ENCODE measurements at places on chromosomes 7 and 10.

GRCh38 chr10:113965077-113965476, 78.6 kb upstream of the ADRB1 start:
- DNase-seq: no peak

- DNase-seq: no peak
Measured at GRCh38 chr10:96835899-96836298, 3.8 kb downstream of the LCOR start.

- DNase-seq: no peak
Measured at GRCh38 chr7:159070431-159071148, 74.1 kb downstream of the VIPR2 start.

- DNase-seq: no peak
Measured at GRCh38 chr10:119755446-119755845, 29.6 kb downstream of the INPP5F start.

DNA sequence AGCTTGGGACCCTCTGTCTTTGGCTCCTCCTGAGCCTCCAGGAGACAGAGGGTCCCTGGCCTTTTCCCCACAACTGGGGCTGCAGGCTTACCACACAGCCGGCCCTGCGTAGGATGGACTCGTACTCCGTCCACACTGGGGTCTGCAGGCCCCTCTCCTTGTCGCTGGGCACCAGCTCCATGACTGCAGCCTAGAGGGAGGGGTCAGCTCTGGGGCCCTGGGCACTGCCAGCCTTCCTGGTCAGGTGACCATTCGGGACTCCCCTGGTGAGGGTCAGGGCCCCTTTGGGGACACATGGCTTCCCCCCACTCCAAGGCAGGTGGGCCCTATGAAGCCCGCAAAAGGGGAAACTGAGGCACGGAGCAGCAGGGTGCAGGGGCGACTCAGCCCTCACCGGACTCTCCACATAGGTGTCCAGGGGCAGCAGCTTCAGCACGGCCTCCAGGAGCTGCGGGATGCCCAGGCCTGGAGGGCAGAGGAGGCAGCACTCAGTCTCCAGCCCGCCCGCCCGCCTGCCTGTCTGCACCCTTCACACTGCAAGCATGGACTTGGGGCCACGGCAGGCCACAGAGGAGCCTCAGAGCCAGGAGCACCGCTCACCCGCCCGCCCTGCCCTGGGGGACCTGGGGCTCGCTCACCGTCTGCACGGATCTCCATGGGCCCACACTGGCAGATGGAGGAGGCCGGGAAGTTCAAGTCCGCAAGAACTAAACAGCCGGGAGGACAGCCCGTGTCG, 1.1 kb downstream of the FUOM start:
- DNase-seq: no peak

DNA sequence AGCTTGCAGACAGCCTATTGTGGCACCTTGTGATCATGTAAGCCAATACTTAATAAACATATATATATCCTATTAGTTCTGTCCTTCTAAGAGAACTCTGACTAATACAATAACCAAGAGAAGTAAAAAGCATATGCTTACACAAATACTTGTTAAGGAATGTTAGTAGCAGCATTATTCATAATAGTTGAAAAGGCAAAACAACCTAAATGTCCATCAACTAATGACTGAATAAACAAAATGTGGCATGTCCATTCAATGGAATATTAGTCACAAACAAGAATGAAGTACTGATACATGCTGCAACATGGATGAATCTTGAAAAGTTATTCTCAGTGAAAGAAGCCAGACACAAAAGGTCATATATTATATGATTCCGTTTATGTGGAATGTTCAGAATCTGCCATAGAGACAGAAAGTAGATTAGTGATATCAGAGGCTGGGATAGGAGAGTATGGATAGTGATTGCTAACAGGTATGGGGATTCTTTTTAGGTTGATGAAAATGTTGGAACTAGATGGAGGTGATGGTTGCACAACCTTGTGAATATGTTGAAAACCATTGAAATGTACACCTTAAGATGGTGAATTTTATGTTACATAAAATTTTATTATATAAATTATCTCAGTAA, 112.5 kb upstream of the UNC5B start:
- no peak for DNase-seq

GRCh38 chr7:127690806-127691205, 38.8 kb downstream of the SND1 start:
- DNase-seq: no peak

GRCh38 chr10:89454561-89455347, 40.4 kb downstream of the IFIT5 start:
- DNase-seq: no peak

- DNase-seq: no peak
Measured at GRCh38 chr7:142716596-142716995, 32.7 kb upstream of the PRSS1 start.

GRCh38 chr7:83504330-83504729, 144.6 kb downstream of the SEMA3E start:
- DNase-seq: no peak

- DNase-seq: no peak
Measured at GRCh38 chr10:77504196-77504872, 133.3 kb downstream of the KCNMA1 start.

GRCh38 chr7:80779456-80779855, 139.4 kb downstream of the SEMA3C start:
- no peak for DNase-seq

- no peak for DNase-seq
Measured at GRCh38 chr10:36003031-36003600, 361.0 kb upstream of the FZD8 start.

DNA sequence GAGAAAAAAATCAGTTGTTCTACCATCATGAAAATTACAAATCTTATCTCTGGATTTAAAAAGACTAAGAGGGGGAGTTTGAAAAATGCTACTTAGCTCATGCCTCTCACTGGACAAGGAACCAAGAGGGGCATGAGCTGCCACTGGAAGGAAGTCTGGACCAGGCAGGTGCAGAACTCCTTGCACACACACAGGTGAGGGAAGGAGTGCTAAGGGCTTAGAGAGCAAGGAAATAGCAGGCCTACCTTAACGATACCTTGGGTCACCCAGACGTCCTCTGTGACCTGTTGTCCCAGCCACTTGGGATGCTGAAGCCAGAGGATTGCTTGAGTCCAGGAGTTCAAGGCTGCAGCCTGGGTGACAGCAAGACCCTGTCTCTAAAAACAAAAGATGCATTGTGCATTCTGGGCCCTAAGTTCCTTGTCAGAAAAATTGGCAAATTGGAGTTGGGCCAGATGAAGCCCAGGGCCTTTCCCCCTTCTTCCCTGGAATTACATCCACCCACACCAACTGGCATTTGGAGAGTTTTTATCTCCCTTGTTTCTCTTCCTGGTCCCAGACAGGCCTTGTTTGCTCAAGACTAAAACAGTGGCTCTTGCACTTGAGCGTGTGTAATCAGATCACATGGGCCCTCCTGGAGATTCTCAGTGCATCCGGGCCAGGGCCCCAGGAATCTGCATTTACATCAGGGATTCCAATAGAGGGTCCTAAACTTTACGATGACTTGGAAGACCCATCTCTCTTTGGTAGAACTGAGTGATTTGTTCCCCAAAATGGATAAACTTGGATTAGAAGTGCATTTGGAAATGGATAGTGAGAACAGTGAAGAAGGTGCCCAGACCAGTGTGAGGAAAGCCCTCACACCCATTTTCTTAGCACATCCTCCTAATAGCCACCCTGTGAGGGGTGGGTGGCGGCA, 3.0 kb downstream of the DDIT4 start:
- DNase-seq: peak; percentile 42

- DNase-seq: peak; percentile 86
Measured at GRCh38 chr7:78020136-78020873, 221.7 kb downstream of the PHTF2 start.

DNA sequence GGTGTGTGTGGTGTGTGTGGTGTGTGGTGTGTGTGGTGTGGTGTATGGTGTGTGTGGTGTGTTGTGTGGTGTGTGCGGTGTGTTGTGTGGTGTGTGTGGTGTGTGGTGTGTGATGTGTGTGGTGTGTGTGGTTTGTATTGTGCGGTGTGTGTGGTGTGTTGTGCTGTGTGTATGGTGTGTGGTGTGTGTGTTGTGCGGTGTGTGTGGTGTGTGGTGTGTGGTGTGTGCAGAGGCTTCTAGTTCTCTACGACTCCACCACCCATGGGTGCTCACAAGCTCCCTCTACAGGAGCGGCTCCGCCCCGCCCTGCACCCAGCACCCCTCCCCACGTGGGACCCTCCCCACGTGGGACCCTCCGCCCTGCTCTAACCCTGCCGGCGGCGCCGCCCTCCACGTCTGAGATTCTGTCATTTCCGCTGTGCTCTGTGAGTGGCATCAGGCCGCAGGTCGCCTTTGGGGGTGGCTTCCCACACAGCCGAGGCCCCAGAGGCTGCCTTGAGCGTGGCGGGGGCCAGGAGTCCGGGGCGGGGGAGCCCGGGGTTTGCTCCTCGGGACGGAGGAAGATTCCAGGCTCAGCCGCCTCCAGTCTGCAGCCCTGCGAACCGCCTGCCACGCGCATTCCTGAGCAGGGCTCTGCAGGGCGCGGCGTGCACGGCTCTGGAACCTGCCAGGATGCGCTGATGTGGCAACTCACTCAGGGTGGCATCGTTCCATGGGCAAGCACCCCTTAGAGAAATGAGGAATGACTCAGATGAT, 37.0 kb upstream of the DNAJB6 start:
- no peak for DNase-seq

GRCh38 chr7:143936087-143937009, 1.3 kb downstream of the OR2F2 start:
- DNase-seq: no peak

- no peak for DNase-seq
Measured at GRCh38 chr7:131745390-131746248, 189.2 kb upstream of the PODXL start.

DNA sequence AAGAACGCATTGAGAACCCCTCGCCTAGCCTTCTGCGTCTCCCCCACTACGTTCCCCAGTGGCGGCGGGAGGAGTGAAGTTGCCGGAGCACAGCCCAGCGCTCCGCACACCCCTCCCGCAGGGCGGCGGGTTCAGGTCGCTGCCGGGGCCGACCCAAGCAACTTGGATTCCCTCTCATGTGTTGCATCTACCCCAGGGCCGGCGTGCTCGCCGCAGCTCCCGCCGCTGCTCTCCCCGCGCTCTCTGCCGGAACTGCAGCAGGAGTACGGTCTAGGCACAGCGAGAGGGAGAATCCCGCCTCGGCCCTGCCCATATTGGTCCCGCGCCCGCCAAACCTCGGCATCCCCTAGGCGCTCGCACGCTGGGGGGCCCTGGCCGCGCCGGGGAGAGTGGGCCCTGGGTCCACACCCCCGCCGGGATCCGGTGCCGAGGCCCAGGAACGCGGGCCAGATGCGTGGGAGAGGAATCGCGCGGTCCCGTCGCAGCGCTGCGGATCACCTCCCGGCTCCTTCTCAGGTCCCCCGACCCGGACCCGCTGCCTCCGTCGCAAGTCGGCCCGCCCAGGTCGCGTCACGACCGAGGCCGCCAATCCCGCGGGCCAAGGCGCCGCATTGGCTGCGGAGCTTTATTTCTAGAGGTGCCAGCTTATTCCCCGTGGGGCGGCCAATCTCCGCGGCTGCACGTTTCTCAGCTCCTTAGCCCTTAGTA, 648 bp upstream of the TMEM243 start:
- DNase-seq: peak; percentile 83

DNA sequence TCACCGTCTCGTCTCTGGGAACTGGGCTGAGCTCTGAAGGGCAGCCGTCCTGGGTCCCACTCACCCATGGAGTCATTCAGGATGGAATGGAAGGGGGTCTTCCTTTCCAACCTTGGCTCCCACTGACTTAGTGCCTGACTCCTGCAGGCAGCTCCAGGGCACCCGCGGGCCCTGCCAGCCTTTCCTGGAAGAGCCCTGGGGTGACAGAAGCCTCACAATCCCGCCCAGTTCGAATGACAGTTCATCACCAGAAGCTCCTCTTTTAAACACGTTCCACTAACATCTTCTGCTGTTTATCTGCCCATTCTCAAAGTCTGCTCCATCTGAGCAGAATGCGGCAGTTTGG, 110.6 kb downstream of the TNS3 start:
- no peak for DNase-seq

DNA sequence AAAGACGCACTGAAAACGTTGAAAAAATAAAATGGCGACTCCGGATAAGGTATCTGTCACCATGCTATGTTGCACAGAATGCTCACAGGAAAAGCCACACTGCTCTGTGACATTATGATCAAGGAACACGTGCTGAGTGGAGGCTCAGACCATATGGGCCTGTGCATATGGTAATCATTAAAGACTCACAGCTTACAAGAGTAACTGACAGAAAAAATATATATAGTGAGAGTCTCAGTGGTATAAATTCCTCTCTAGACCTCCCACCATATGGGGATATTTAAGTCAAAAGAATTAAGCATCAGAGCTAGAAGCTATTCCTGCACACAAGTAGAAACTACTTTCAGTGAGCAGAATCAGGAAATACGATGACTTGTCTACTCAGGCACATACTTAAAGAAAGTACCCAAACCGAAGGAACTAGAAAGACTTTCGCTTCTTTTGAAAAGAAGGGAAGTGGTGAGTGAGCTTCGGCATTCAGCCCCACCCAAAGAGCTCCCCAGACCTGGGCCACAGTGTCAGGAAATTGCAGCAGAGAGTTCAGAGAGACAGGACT, 65.1 kb upstream of the MPP7 start:
- DNase-seq: peak; percentile 45

- DNase-seq: no peak
Measured at GRCh38 chr7:7920481-7920880, 48.1 kb upstream of the GLCCI1 start.

- DNase-seq: no peak
Measured at GRCh38 chr7:149778327-149778637, 4.9 kb upstream of the ZNF467 start.

GRCh38 chr7:108226816-108227299, 96.7 kb upstream of the LAMB4 start:
- DNase-seq: no peak

- no peak for DNase-seq
Measured at GRCh38 chr10:76270464-76270863, 839.0 kb downstream of the LRMDA start.

- DNase-seq: no peak
Measured at GRCh38 chr7:124662937-124663336, 102.7 kb downstream of the GPR37 start.

DNA sequence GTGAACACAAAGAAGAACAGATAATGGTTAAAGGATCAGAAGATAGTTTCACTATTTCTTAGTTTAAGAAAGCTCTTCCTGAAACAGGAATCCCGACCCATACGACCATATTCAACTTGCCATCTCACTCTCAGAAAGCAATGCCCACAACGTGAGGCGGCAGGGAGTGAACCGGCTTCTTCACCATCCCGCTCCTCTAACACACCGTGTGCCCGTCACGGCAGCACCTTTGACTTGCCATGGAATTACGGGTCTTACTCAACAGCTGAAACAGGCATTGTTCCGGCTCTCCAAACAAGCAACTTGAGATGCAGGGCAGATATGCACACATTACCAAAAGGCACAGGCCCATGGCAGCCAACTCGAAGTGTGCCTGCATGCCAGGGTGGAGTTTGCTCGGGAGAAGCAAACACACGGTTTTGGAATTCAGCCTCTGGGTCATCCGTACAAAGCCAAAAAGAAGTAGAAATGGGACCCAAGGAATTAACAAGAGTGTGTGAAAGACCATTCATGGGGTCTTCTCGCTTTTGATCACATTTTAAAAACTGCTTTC, 293.6 kb downstream of the DNAJB6 start:
- DNase-seq: no peak

DNA sequence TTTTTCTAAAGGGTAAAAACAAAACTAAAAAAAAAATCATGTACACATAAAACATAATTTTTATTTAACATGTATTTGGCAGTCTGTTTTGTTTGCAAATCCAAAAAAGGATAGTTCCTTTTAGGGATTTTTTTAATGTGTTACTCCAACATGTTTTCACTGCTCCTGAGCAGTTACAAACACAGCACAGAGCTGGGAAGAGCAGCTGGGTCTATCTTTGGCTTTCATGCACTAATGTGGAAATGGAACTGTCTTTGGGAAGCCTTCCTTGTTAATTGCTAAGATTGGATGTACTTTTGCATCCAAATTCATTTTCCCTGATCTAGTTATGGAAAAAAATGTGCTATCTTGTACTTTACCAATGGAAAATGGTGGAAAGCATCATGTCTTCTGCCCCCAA, 1035.1 kb downstream of the CNTNAP2 start:
- no peak for DNase-seq

Data from cerebellar cortex (tissue), 1 donor.